Heart left ventricle (tissue), 16 donors: ENCODE measurements at places on chromosomes 7 and 10. TPM values are rescaled to one million over a fixed set of nuclear protein-coding genes. Genes with fewer than 3 reads are reported as not detected.

The OR2A12 gene
- not detected for total RNA-seq

The INSYN2A gene
- 0.07 TPM for total RNA-seq

The SEC23IP gene
- 40.5 TPM for total RNA-seq

DNA sequence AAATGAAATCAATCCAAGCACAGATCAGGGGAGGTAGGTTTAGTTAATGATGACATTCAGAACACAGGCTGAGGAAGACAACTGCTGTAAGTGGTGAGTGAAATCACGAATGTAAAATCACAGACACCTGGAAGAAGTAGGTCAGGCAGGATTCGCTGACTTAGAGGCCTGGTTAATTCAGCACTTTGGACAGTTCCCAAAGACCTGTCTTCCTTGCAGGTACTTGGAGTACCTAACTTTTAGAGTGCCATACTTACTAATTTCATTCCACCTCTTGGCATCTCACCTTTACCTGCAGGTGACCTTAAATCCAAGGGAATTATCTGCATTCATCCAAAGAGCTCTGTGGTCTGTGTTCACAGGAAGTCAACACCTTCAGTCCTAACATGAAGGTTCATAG lies 822.3 kb downstream of the PHTF2 start:
- H3K27me3 ChIP-seq: no peaks in the 10 kb centered on the region
- no peaks in the 10 kb centered on the region for H3K4me1 ChIP-seq
- no peak overlapping the region for H3K4me3 ChIP-seq
- DNase-seq: no peak

The GHRHR gene
- total RNA-seq: not detected

The GPR37 gene
- not detected for total RNA-seq

GRCh38 chr7:116633131-116633988 lies 38.6 kb upstream of the MET start:
- no peaks in the 10 kb centered on the region for H3K36me3 ChIP-seq
- no peaks in the 10 kb centered on the region for H3K27me3 ChIP-seq
- peaks cover 8% of the 10 kb centered on the region for H3K4me1 ChIP-seq
- no peak for DNase-seq
- no peak overlapping the region for H3K4me3 ChIP-seq

DNA sequence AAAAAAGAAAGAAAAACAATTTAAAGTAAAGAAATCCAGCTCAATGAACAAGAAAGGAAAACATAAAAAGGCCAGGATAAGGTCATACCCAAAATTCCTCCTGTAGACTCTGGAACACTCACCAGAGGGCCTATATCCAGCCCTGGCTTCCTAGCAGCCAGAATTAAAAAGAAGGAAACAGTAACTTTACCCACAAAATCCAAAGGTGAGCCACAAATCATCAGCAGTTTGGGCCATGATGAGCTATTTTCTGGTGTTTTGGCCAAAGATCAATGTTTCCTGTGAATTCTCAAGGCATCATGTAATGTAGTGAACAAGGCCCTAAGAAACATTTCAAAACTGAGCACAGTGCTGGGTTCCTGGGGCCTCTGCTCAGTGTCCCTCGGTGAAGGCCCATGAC lies 87.8 kb downstream of the LARP4B start:
- H3K27ac ChIP-seq: no peak overlapping the region
- no peak for DNase-seq

The ABCA13 gene
- 0.29 TPM for total RNA-seq

DNA sequence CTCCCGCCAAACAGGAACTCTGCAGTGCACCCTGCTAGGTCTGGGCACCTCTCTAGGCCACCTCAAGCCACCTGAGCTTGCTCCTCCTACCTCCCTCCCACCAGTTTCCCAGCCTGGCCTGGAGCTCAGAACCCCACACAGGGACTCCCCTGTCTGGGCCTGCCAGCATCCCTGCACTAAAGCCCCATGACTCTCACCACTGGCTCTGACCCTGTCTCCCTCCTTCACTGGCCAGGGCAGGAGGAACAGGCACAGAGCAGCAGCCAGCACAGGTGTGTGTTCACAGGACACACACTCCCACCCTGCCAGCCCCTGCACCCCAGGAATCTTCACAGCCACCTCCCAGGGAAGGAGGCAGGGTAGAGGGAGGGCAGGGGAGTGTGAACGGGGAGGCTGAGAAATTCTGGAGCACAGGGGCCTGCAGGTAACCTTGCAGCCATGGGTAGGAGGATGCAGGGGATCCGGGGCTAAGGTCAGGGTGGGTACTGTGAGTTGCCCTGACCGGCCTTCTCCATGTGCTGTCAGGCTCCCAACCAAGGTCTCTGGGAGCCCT lies 13.9 kb upstream of the ANTXRL start:
- no peak for DNase-seq
- H3K4me3 ChIP-seq: no peak overlapping the region
- no peaks in the 10 kb centered on the region for H3K36me3 ChIP-seq
- no peaks in the 10 kb centered on the region for H3K27me3 ChIP-seq
- H3K27ac ChIP-seq: no peak overlapping the region

The IGFBP1 gene
- not detected for total RNA-seq

DNA sequence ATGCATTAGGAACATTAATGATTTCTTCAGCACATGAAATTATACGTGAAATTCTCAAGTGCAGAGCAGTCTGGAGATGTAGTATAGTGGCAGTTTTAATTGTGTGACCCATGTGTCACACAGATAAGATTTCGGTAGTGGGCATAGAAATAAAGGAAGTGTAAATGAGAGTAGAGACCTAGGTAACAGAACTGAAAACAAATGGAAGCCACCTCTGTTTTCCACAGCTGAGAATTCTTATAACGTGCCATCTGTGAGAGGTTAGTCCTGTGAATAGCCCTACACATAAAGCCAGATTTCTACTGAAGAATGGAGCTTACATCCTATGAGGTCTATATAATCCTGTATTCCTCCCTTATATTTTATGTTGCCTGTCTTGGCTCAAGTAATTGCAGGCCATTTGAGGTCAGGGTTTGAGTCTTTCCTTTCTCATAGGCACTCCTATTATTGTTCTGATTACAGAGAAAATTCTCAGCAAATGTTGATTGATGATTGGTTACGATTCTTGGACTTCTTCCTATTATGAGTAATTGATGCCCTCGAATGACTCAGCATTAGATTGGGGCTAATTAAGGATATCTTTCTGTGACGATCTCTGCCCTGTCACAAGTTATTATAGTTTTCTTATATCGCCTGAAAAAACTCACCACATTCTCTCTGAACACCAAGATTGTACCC lies 258.2 kb downstream of the KIF20B start:
- H3K4me1 ChIP-seq: no peaks in the 10 kb centered on the region
- no peaks in the 10 kb centered on the region for H3K27me3 ChIP-seq
- no peak for DNase-seq
- no peak overlapping the region for H3K27ac ChIP-seq
- H3K4me3 ChIP-seq: no peak overlapping the region
- no peaks in the 10 kb centered on the region for H3K36me3 ChIP-seq

DNA sequence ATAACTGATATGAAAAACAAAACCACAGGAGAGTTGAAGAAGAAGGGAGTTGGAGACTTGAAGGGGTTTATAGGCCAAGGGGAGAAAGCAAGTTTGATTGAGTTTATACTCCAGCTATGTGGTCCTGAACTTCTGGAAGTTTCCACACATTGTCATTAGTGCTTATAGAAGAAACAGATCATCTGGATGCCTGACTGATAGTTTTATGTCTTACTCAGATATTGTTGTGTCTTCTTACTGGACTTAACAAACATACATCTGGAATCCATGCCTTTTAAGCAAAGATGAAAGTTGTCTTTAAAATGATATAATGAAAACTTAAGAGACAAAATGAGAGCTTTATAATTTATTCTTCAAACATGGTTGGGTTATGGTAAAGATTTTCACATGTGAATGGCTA lies 101.3 kb upstream of the FZD8 start:
- H3K36me3 ChIP-seq: no peaks in the 10 kb centered on the region
- H3K4me3 ChIP-seq: no peak overlapping the region
- H3K27me3 ChIP-seq: no peaks in the 10 kb centered on the region
- no peak overlapping the region for H3K27ac ChIP-seq
- H3K4me1 ChIP-seq: no peaks in the 10 kb centered on the region
- DNase-seq: no peak

DNA sequence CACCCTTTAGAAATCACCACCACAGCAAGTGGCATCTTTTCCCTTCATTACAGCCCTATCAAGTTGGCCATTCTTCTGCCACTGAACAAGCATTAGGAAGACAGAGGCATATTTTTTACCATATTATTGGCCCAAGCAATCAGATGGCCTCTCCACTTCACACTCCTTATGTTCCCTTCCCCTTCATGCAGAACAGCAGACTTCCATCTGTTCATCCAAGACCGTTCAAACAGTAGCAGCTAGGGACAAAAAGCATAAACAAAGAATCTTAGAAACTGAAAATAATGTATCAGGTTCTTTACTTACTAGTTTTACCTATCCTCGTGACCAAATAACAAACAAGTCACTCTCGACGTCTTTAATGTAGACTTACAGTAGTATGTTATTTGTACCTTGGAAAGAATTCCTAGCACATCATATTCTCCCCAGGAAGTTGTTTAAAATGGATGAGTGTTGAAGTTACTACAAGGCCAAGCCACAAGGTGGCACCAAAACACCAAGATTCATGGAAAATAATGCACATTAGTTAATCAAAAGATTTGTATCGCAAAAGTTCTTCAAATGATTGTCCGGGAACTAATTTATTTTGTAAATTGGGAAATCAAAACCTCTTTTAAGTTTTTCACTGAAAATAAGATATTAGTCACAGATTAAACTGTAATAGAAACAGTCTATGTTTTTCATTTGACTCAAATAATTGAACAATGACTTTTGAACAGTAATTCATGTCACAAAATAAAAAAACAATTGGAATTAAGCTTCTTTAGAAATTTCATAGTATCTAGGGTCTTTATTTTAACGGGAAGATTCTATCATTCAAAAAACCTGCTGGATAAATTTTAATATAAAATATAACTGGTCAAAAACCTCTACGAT lies 112.1 kb downstream of the VPS41 start:
- no peak overlapping the region for H3K27ac ChIP-seq
- DNase-seq: peak; percentile 32
- no peak overlapping the region for H3K4me3 ChIP-seq

DNA sequence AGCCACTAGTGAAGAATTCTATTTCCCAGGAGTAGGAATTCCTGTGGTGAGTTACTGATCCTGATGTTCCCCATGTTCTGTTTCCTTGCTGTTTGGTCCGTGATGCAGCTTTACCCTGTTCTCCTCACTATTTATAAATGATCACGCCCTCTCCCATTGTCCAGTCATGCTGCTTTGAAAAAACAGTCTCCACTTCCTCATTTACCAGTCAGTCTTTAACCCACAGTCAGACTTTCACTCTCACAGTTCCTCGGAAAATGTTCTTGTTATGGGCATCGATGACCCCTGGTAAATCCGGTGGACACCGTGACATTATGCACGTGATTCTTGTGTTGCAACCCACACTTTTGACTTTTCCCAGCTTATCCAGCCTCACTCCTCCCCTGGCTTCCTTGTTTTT lies 14.4 kb downstream of the SCIN start:
- DNase-seq: no peak
- no peaks in the 10 kb centered on the region for H3K4me1 ChIP-seq
- no peak overlapping the region for H3K4me3 ChIP-seq

The CH25H gene
- 0.28 TPM for total RNA-seq

DNA sequence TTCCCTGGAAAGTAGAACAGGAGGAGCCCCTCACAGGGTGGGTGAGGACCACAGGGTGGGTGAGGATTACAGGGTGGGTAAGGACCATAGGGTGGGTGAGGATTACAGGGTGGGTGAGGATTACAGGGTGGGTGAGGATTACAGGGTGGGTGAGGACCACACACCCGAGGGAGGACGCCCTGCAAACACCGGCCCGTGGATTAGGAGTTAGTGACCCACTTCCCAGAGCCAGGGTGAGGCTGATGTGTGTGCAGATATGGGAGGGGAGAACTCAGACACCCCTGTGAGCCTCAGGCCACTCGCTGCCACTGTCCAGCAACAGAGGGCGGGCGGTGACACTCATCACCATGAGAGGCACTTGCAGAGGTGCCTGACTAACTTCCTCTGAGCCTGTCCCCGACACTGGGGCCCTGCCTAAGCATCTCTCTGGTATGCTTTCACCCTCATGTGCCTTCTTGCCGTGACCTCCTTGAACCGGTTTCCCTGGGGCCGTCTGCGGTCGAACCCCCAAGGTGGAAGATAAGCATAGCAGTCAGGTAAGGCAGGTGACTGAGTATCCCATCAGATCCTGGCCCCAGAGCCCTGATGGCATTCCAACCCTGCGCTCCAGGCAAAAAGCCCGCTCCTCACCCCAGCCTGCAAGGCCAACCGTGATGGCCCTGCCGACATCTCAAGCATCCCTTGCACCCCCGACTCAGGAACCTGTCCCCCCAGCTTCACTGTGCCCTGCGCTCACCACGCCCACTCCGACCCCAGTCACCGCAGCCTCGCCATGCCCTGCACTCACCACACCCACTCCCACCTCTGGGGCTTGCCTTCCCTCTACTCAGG lies 74.1 kb downstream of the FAM53B start:
- no peaks in the 10 kb centered on the region for H3K27me3 ChIP-seq
- no peak overlapping the region for H3K4me3 ChIP-seq
- DNase-seq: no peak
- peaks cover 71% of the 10 kb centered on the region for H3K4me1 ChIP-seq
- H3K36me3 ChIP-seq: no peaks in the 10 kb centered on the region

The ATXN7L1 gene
- total RNA-seq: 5.6 TPM

The WDR37 gene
- 22.6 TPM for total RNA-seq

GRCh38 chr10:3805791-3806461 lies 20.9 kb upstream of the KLF6 start:
- no peaks in the 10 kb centered on the region for H3K36me3 ChIP-seq
- peaks cover 66% of the 10 kb centered on the region for H3K4me1 ChIP-seq
- peak overlapping the region; percentile 92 for H3K27ac ChIP-seq
- H3K27me3 ChIP-seq: no peaks in the 10 kb centered on the region

- no peaks in the 10 kb centered on the region for H3K36me3 ChIP-seq
- DNase-seq: no peak
- no peaks in the 10 kb centered on the region for H3K4me1 ChIP-seq
- no peak overlapping the region for H3K27ac ChIP-seq
Observed at GRCh38 chr10:128461991-128462390, 335.8 kb upstream of the MKI67 start.

The ZC3HAV1L gene
- 6.2 TPM for total RNA-seq

The ACTL6B gene
- total RNA-seq: not detected

DNA sequence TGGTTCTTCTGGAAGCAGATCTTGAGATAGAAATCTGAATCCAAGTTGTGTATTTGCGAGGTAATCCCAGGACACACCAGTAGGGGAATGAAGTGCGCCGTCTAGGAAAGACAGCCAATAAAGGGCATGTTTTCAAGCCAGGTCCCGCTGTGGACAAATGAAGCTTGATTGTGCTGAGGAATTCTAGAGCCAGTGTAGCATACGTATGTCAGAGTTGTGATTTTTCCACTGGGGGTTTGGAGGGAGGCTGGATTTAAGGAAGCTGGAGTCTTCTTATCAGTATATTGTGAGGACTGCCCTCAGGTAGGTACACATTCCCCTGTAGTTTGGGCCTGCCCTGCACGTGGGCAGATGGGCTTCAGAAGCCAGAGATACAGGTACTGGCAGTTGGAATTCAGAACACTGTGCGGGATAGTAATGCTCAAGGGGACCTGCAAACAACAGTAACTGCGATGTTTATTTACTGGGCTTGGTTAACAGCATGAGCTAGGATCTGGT lies 50.9 kb downstream of the GALNT11 start:
- H3K27me3 ChIP-seq: no peaks in the 10 kb centered on the region
- H3K4me1 ChIP-seq: peaks cover 11% of the 10 kb centered on the region
- H3K4me3 ChIP-seq: no peak overlapping the region
- DNase-seq: no peak
- H3K27ac ChIP-seq: no peak overlapping the region
